Thoracic aorta (tissue), 2 donors: ENCODE measurements at places on chromosomes 12 and 14. TPM values are rescaled to one million over a fixed set of nuclear protein-coding genes. Genes with fewer than 3 reads are reported as not detected.

TECPR2 gene
- 36.5 TPM for total RNA-seq

GRCh38 chr14:54893151-54893760 lies 9.4 kb downstream of the GCH1 start:
- H3K4me1 ChIP-seq: no peaks in the 10 kb centered on the region
- H3K4me3 ChIP-seq: no peak overlapping the region
- no peaks in the 10 kb centered on the region for H3K36me3 ChIP-seq
- no peak overlapping the region for H3K27ac ChIP-seq
- DNase-seq: no peak

DNA sequence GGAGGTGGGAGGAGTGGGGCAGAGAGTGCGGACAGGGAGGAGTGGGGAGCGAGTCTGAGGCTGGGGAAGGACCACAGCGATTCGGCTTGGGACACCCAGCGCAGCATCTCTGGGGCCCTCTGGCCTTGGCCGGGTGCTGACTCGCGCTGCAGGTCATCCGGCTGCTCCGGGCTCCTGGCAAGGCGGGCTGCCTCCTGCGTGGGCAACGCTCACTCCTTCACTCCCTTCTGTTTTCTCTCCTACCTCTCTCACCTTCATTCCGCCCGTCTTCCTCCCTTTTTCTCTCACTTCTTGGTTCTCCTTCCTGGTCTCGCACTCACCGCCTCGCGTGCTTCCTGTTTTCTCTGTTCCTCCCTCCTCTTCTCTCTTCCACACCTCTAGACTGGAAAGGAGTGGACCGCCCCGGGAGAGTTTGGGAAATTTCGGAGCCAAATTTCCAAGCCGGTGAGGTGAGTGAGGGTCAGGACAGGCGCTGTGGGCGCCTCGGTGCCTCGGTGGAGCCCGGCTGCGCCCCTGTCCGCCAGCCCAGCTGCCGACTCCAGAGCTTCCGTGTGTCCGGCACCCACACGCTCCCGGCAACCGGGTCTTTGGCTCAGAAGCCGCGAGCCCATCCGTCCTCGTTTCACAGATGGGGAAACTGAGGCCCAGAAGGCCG lies 86.7 kb downstream of the B4GALNT3 start:
- H3K27ac ChIP-seq: no peak overlapping the region
- no peak overlapping the region for H3K4me3 ChIP-seq
- H3K36me3 ChIP-seq: peaks cover 11% of the 10 kb centered on the region
- peaks cover 39% of the 10 kb centered on the region for H3K4me1 ChIP-seq

- H3K36me3 ChIP-seq: no peaks in the 10 kb centered on the region
- H3K4me1 ChIP-seq: no peaks in the 10 kb centered on the region
- H3K27me3 ChIP-seq: no peaks in the 10 kb centered on the region
These were observed 30.0 kb upstream of the GRIP1 start for GRCh38 chr12:66708704-66709456.

DNA sequence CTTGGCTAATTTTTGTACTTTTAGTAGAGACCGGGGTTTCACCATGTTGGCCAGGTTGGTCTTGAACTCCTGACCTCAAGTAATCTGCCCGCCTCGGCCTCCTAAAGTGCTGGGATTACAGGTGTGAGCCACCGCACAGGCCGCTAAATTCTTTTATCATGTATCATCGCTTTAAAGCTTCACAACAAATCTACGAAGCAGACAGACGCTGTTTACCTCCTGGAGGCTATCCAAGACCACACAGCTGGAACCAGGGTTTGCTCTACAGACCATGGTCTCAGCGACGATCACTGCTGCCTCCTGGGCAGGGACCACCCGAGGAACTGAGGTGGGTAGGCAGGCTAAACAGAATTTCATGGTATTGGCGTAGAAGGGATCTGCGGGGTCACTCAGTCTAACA lies 27.2 kb downstream of the KRT80 start:
- H3K27me3 ChIP-seq: no peaks in the 10 kb centered on the region
- H3K27ac ChIP-seq: no peak overlapping the region
- no peaks in the 10 kb centered on the region for H3K36me3 ChIP-seq
- DNase-seq: no peak
- peaks cover 11% of the 10 kb centered on the region for H3K4me1 ChIP-seq

DNA sequence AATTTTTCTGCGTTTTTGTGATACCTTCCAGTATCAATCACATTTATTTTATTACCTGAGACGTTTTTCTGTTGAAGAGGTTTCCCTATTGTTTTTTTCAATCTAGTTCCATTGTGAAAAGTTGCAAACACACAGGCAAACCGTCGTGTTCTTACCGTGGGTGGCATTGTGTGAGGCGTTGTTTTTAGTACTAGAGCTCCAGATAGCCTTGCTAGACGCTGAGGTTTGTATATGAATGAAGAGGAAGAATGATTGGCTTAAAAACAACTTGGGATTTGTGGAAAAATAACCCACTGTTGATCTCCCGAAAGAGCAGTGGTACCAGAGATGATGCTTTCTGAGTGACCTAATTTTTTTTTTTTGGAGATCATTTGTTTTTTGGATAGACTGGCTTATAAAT lies 1.0 kb downstream of the SOCS4 start:
- no peaks in the 10 kb centered on the region for H3K36me3 ChIP-seq
- DNase-seq: no peak
- H3K27ac ChIP-seq: no peak overlapping the region
- H3K4me3 ChIP-seq: peak overlapping the region; percentile 91
- H3K4me1 ChIP-seq: peaks cover 27% of the 10 kb centered on the region
- no peaks in the 10 kb centered on the region for H3K27me3 ChIP-seq

DNA sequence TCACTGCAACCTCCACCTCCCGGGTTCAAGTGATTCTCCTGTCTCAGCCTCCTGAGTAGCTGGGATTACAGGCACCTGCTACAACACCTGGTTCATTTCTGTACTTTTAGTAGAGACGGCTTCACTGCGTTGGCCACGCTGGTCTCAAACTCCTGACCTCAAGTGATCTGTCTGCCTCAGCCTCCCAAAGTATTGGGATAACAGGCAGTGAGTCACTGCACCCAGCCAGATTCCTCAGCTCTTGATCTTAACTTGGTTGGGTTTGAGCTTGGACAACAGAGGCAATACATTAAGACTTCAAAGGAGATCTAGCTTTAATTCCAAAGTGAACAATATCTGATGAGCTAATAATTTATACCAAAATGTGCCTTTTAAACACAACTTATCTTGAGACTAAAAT lies 5.6 kb downstream of the DAZAP2 start:
- H3K27me3 ChIP-seq: no peaks in the 10 kb centered on the region
- H3K27ac ChIP-seq: no peak overlapping the region
- H3K36me3 ChIP-seq: peaks cover 16% of the 10 kb centered on the region
- H3K4me3 ChIP-seq: no peak overlapping the region
- peaks cover 19% of the 10 kb centered on the region for H3K4me1 ChIP-seq

- peaks cover 81% of the 10 kb centered on the region for H3K4me1 ChIP-seq
- H3K27ac ChIP-seq: peak overlapping the region; percentile 46
- no peaks in the 10 kb centered on the region for H3K27me3 ChIP-seq
- DNase-seq: no peak
- H3K4me3 ChIP-seq: no peak overlapping the region
These were observed 22.4 kb downstream of the NID2 start for GRCh38 chr14:52046376-52046917.

TMTC1 gene
- total RNA-seq: 76.3 TPM

DNA sequence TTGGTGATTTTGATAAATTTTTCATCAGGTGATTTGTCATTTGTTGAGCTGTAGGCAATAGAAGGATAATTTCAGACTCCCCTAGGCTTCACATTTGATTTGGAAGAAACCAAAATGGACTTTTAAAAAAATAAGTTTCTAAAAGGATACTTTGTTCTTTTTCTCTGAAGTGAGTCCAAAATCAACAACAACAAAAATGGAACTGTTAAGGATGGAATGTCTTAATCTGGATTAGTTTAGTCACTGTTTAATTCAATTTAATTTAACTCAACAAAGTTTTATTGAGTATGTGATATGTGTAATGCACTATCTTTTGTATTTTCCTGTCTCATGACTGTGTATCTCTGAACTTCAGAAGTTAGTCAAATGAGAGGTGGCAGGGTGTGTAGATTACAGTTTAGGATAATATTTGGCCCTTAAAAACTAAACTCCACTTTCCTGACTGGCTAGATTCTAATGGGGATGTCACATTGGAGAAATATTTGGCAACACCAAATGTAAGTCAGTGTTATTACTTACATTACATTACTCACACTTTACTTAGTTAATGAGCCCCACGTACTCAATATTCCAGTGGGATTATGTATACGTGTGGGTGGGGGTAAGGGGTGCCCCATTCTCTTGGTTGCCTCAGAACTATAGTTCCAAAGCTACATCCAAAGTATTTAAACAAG lies 209.7 kb downstream of the BCAT1 start:
- DNase-seq: no peak
- H3K4me3 ChIP-seq: no peak overlapping the region
- H3K36me3 ChIP-seq: no peaks in the 10 kb centered on the region
- no peaks in the 10 kb centered on the region for H3K27me3 ChIP-seq
- H3K4me1 ChIP-seq: peaks cover 11% of the 10 kb centered on the region
- no peak overlapping the region for H3K27ac ChIP-seq

KERA gene
- total RNA-seq: not detected

GRCh38 chr12:116565963-116566362 lies 6.8 kb downstream of the MAP1LC3B2 start:
- H3K4me1 ChIP-seq: no peaks in the 10 kb centered on the region
- H3K4me3 ChIP-seq: no peak overlapping the region
- no peaks in the 10 kb centered on the region for H3K27me3 ChIP-seq
- no peaks in the 10 kb centered on the region for H3K36me3 ChIP-seq
- no peak overlapping the region for H3K27ac ChIP-seq

GRCh38 chr14:69726761-69727511 lies 40.0 kb upstream of the SRSF5 start:
- H3K27me3 ChIP-seq: no peaks in the 10 kb centered on the region
- peaks cover 4% of the 10 kb centered on the region for H3K4me1 ChIP-seq
- DNase-seq: no peak

GRCh38 chr12:97075161-97075933 lies 168.3 kb downstream of the NEDD1 start:
- no peaks in the 10 kb centered on the region for H3K27me3 ChIP-seq
- DNase-seq: no peak
- H3K4me1 ChIP-seq: peaks cover 6% of the 10 kb centered on the region
- peak overlapping the region; percentile 64 for H3K27ac ChIP-seq

REM2 gene
- not detected for total RNA-seq

GRCh38 chr12:121992059-121992879 lies 29.4 kb upstream of the BCL7A start:
- no peak overlapping the region for H3K27ac ChIP-seq
- peaks cover 9% of the 10 kb centered on the region for H3K4me1 ChIP-seq
- no peaks in the 10 kb centered on the region for H3K36me3 ChIP-seq
- no peak for DNase-seq

TRHDE gene
- 3.5 TPM for total RNA-seq

GRCh38 chr12:24643120-24644119 lies 305.5 kb downstream of the BCAT1 start:
- H3K4me3 ChIP-seq: no peak overlapping the region
- no peak overlapping the region for H3K27ac ChIP-seq
- H3K4me1 ChIP-seq: no peaks in the 10 kb centered on the region

PLEKHA5 gene
- total RNA-seq: 18.4 TPM

DNA sequence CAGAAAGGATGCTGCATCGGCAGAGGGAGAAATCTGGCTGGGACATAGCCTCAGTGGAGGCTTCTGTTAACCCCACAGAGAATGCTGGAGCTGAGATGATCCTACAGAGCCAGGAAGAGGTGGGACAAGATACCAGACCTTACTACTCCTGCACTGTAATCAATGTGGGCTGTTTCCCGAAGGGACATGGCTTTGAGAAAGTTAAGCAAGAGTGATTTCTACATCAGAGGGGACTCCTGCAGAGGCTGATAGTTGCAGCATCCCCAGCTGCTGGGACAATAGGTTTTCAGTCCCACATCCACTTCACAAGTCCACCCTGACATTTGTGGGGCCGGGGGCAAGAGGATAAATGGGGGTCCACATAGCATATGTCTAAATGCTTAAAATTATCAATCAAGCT lies 22.5 kb upstream of the CMKLR1 start:
- H3K36me3 ChIP-seq: no peaks in the 10 kb centered on the region
- H3K27me3 ChIP-seq: no peaks in the 10 kb centered on the region
- DNase-seq: no peak
- H3K27ac ChIP-seq: no peak overlapping the region
- H3K4me3 ChIP-seq: no peak overlapping the region
- no peaks in the 10 kb centered on the region for H3K4me1 ChIP-seq

DNA sequence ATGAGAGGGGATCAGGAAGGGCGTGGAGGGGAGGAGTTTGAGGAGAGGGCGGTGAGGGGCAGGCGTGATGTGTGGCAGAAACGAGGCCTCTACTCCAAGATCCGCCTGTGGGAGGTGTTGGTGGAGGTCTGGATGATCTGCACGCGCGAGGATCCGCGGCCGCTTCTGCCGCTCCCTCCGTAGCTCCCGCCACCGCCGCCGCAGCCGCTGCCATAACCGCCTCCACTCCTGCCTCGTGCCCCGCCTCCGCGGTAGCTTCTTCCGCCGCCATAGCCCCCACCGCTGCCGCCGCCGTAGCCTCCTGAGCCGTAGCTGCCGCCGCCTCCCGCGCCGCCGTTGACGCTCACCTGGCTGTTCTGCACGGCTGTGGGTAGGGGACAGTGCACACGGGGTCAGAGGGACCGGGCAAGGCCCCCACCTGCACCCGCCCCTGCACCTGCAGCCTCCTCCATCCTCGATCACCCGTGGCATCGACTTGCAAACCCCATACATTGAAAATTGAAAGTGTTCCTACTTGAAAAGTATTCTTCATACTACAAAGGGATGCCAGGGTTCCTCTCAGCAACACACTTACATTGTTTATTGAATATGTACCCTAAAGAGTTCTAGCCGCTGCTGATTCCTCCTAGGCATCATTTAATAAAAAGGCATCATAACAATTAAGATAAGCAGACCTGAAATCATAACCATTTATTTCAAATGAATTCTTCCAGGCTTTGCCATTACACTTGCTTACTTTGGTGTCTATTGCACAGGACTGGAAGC lies 11.1 kb upstream of the KRT1 start:
- H3K27ac ChIP-seq: no peak overlapping the region
- no peaks in the 10 kb centered on the region for H3K36me3 ChIP-seq
- DNase-seq: no peak
- H3K27me3 ChIP-seq: no peaks in the 10 kb centered on the region

DNA sequence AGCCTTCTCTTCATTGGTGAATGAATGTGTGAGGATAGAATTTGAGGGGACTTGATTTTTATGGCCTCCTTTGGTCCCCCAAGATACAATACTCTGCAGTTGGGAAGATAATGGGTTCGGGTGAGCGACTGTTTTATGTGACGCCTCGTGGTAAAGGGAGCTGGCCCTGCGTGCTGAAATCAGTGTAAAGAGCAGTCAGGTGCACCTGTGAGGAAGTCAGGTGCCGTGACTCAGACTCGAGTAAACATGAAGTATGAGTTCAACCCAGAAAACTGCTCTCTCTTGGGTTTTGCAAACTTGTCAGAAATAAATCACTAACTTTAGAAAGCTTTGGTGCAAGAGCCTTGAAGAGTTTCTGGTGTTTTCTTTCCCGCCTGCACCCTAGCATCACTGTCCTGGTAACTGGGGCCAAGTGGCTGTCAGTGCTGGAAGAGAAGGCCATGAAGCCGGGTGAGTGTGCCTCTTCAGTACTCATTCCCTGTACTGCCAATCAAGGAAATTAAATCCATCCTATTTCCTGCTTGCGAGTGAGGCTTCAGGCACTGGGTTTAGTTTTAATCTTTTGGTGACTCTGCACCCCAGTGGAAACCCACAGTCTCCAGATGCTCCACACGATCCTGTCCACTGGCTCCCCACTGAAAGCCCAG lies 59.2 kb downstream of the AACS start:
- no peak overlapping the region for H3K4me3 ChIP-seq
- H3K36me3 ChIP-seq: no peaks in the 10 kb centered on the region
- no peak for DNase-seq

GRCh38 chr12:76471579-76471978 lies 88.0 kb downstream of the OSBPL8 start:
- no peak overlapping the region for H3K4me3 ChIP-seq
- no peak for DNase-seq
- H3K36me3 ChIP-seq: no peaks in the 10 kb centered on the region
- peaks cover 23% of the 10 kb centered on the region for H3K4me1 ChIP-seq
- H3K27me3 ChIP-seq: no peaks in the 10 kb centered on the region

ZNF705A gene
- not detected for total RNA-seq

CGRRF1 gene
- 42.2 TPM for total RNA-seq
